GM12892 (cell line): ENCODE measurements at places on chromosomes 11 and 22.

GRCh38 chr11:47443028-47443700 lies 5.8 kb downstream of the RAPSN start:
- no peak for DNase-seq

DNA sequence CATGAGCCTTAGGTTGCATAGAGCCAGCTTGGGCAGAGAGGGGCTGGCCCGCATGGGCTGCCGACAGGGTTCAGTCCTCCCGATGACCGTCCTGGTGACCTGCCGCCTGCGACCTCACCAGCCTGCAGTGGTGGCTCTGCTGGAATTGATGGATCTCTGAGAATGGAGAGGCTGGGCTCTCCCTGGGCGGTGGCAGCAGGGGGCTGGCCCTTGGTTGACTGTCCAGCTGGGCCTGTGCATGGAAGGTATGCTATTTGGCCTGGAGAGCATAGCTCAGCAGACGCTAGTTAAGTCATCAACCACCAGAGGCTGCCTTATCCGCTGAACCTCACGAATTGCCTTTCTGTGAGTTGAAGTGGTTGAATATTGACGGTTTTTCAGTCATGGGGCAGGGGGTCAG lies 19.7 kb downstream of the GRAMD4 start:
- no peak for DNase-seq

DNA sequence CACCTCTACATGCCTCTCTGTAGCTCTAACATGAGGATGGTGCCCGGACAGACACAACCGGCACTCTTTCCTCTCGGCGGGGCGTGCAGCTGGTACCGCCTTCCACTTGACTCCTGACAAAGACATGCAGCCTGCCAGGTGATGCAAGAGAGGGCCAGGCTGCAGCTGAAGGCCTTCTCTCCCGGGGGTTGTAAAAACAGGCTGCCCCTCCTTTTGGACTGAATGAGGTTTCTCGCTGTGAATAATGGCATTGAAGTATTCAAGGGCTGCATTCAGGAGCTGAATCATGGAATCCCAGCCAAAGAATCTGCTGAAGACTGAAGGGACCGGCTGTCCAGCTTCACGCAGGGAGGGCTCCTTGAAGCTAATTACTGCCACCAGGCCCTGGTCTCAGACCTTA lies 110.9 kb downstream of the GALNT18 start:
- DNase-seq: no peak

GRCh38 chr11:19597206-19597605 lies 115.4 kb upstream of the NAV2 start:
- no peak for DNase-seq

GRCh38 chr11:128579798-128580504 lies 7.4 kb downstream of the ETS1 start:
- DNase-seq: no peak

- DNase-seq: no peak
These were observed 1446.4 kb downstream of the TBC1D22A start for GRCh38 chr22:48208894-48209293.
